ENCODE measurements at places on chromosomes 1 and 21. TPM values are rescaled to one million over a fixed set of nuclear protein-coding genes. Genes with fewer than 3 reads are reported as not detected.
A peak's percentile ranks its signal among the peaks of the same experiment; 100 is the strongest.

The KCNH1 gene
- 0.17 TPM for polyA plus RNA-seq

The NGF gene
- 0.60 TPM for polyA plus RNA-seq

The ATP1A4 gene
- 0.45 TPM for polyA plus RNA-seq

The SPRR2E gene
- not detected for polyA plus RNA-seq

The MKNK1 gene
- polyA plus RNA-seq = 17.8 TPM

DNA sequence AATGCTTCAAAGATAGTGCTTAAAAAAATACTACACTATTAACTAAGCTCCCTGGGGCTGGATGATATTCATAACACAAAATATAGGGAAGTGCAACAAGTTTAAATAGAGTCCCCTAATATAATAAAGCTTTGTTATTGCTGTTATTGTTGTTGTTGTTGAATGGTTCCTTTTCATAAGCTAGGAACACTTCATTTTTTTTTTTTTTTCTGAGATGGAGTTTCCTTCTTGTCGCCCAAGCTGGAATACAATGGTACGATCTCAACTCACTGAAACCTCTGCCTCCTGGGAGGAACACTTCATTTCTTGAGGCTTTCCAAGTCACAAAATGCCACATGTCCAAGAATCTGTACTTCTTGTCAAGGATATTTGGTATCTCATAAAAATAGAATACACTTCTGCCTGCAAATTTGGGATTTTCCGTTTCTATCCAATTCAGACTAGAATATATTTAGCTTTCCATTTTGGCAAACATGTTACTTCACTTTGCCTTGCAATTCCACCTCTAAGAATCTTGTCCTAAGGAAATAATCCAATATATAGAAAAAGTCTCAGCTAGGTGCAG, 21.1 kb downstream of the WDR47 start:
- DNase-seq = no peak

- DNase-seq = no peak
These were observed 497 bp upstream of the FUCA1 start for GRCh38 chr1:23868557-23869016.

GRCh38 chr21:31714741-31715365, 17.1 kb downstream of the SCAF4 start:
- DNase-seq = no peak

DNA sequence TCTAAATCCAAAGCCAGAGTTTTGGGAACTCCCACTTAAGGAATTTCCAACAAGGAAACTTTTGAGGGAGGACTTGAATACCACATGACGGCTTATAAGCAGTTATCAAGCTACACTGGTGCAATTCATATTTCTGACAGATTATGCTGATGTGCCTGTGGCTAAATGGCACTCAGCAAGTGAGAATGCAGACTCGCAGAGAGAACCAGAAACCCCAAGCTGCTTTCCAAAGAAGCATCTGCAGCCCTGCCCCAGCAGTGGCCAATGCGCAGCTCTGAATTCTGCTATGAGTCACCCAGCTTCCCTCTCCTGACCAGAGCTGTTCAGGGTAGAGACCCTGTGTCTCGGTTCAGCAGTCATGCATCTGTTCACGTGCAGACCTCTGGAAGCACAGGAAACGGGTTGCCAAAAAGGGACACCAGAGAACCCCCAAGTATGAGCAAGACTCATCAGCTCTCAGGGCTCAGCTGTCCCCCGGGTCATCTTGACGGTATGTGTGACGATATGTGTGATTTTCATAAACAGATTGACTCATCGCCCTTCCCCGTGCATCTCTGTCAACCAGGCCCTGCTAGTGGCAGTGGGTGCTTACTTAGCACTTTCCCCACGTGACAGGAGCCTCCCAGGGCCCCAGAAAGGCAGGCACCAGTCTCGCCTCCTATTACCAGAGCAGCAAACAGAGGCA, 76.3 kb downstream of the ITPKB start:
- peak; percentile 82 for DNase-seq

GRCh38 chr21:35748678-35749314, 311.5 kb downstream of the SETD4 start:
- no peak for DNase-seq

- no peak for DNase-seq
These were observed 13.7 kb upstream of the SRP9 start for GRCh38 chr1:225763716-225764548.

- peak; percentile 66 for DNase-seq
These were observed 1.0 kb downstream of the TMEM51 start for GRCh38 chr1:15154480-15155036.

- no peak for DNase-seq
These were observed 9.3 kb upstream of the S100A10 start for GRCh38 chr1:152002960-152003359.

Measured in hepatocyte (in vitro differentiated cells).